ENCODE measurements at places on chromosomes 4 and X. TPM values are rescaled to one million over a fixed set of nuclear protein-coding genes. Genes with fewer than 3 reads are reported as not detected.

GRCh38 chrX:109624641-109625616 is at the start of gene KCNE5:
KCNE5 (minus strand) TSS chrX:109625172; CDS start chrX:109625020, 152 bp downstream.
- no peak for DNase-seq

DNA sequence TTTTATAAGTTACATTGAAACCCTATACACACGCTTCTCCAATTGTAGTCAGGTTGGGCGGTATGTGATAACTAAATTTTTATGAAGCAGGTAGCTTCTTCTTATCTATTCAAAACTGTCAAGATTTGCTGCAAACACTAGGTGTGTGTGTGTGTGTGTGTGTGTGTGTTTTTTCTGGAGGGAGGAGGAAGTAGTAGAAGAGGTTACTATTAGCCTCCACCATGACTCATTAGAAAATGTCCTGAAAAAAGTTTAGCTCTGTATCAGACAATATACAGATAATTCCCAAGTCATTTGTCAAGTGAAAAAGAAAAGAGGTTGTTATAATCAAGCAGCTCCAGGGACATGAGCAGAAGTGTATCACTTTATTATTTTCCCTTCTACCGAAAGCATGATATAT is 33.9 kb downstream of the PCDH7 start:
- DNase-seq, result no peak

The SLC25A14 gene
- total RNA-seq, result 15.8 TPM

DNA sequence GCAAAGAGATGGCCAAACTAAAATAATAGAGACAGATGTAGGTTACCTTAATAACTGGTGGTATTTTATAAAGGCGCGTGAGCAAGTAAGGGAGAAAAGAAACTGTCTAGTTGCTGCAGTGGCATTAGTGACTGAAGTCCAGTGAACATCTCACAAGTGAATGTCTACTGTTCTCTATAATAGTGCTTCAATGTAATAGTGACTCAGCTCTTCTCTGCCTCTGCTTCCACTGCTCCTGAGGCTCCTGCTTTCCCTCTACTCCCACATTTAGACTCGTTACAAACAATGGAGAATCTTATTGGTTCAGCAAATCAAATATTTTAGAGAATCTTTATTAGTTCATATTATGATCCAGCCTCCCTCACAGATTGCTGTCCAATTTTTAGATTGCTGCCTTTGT is 779.1 kb upstream of the HTR2C start:
- DNase-seq, result peak; percentile 24

The RELL1 gene
- 21.7 TPM for total RNA-seq
